ENCODE measurements at places on chromosomes 7 and 10.

DNA sequence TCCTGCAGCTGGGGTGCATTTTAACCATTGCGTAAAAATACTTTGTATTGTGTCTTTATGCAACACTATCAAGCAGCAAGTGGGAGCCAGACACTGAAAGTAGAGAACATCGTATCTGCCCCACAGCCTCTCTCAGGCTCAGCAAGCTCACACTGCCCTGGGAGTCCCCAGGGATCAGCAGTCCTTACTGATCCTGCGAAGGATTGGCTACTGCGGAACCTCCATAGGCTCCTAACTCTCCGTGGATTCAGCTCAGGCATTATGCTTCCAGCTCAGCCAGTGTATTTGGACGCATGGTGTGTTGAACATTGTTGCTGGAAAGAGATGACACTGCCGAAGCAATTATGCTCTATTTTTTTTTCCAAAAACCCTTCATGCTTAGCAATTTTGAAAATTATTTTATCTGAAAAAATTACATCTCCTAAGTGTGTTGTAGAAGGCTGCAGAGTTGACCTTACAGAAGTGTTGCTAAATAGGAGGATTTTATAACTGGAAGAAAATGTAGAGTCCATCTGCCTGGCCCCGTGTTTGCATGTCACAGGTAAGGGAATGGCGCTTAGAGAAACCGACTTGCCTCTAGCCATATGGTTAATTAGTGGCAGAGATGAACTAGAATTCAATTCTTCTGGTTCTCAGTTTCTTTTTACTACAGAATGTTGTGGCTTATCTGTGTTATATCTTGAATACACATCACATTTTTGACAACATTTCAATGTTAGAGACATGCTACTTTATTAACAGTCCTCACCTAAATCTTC, 276.4 kb upstream of the COBL start:
- DNase-seq = no peak

- no peak for DNase-seq
These were observed 17.8 kb upstream of the PDLIM1 start for GRCh38 chr10:95308389-95309302.

GRCh38 chr7:1043552-1044188, 676 bp upstream of the GPR146 start:
- no peak for DNase-seq

- DNase-seq = no peak
These were observed 41.3 kb upstream of the PPP2R2D start for GRCh38 chr10:131859341-131860020.

DNA sequence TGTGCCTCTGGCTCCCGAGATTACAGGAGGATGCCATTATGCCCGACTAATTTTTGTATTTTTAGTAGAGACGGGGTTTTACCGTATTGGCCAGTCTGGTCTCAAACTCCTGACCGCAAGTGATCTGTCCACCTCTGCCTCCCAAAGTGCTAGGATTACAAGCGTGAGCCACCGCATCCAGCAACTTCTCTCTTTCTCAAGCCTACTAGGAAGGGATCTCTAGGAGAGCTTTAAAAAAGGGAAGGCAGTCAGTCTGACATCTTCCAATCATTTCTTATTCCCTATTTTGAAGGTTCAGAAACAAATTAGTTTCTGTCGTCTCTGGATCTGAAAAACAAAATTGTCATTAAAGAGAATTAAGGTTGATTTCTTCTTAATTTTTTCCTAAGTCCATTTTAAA, 2.5 kb upstream of the TMEM26 start:
- no peak for DNase-seq

DNA sequence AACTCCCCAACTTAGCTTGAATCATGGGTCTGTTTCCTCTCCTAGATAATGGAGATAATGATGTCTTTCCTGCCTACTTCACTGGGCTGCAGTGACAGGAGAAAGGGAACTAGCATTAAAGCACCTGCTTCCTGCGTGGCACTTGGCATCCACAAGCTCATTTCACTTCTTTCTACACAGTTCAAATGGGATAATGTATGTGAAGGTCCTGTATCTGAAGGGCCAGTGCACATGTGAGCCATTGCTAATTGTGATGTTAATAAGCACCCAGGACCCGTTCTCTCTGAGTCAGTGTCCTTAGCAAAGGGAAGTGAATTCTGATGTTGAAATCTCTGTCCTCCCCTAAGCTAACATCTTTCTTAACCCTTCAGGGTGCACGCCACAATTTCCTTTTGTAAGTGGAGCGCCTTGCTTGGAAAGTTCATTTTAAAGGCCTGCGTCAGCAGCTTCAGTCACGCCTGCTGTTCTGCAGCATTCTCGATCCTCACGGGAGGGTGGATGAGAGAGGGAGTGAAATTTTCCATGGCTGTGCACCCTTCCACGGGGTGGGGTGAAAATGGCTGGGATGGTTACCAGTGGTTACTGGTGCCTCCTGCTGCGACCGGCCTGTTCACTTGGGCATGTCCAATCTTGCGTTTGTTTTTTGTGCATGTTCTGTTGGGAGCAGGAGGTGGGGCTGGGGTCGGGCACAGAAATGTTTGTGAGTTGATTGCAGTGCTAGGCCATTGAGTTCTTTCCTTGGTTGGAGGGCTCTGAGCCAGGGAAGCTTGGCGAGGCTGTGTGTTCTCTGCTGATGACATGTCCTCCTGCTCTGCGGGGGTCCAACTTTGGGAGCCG, 59.2 kb downstream of the HK1 start:
- no peak for DNase-seq

DNA sequence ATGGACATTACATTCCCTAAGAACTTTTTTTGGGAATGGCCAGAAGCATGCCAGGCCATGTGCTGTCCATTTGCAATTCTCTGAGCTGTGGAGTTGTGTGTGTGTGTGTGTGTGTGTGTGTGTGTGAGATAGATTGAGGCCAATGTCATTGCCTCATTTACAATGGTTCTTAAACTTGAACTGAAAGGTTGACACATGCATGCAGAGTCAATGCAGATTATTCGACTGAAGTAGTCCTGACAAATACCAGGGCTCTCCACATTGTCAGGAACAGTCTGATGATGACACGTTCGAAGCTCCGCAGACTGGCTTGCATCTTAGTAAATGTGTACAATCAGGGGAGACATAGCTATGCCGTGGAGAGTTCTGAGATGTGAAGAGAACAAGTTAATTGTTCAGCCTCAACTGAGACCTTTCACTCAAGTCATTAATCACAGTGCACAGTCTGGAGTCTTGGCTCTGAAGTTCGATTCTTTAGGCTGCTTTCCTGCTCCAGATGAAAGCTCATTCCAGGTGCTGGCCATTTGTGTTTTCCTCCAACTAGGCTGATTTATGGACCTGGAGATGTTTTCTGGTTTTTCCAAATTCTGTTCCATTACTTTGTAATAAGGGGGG, 921.9 kb downstream of the LRMDA start:
- DNase-seq = no peak

GRCh38 chr10:6038071-6038631, 24.0 kb downstream of the IL2RA start:
- DNase-seq = no peak

DNA sequence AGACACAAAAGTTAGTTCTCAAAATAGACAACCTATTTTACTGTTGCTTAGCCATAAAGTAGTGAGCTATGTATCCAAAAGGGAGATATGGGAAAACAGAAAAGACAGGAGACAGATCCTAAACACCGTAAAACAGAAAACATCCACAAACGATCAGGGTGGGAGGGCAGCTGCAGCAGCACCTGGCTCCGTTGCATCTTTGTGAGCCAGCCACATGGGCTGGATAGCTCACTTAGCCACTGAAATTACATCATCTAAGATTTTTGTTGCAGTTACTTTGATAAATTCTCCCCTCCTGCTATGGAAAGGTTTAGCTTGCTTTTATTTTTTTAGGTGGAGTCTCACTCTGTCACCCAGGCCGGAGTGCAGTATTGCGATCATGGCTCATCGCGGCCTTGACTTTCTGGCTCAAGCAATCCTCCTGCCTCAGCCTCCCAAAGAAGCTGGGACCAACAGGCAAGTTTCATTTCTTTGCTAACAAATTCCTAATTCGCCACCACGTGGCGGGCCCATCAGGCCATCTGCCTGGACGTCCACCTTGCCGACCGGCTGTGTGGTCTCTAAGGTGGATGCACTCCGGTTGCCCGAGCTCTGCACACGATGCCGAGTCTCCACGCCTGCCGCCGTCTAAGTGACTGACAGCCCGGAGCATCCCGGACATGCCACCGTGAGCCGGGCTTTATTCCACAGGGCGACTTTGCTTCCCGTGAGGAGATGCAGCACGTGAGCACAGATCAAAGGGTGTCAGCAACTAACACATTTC, 159.8 kb downstream of the DIP2C start:
- no peak for DNase-seq

DNA sequence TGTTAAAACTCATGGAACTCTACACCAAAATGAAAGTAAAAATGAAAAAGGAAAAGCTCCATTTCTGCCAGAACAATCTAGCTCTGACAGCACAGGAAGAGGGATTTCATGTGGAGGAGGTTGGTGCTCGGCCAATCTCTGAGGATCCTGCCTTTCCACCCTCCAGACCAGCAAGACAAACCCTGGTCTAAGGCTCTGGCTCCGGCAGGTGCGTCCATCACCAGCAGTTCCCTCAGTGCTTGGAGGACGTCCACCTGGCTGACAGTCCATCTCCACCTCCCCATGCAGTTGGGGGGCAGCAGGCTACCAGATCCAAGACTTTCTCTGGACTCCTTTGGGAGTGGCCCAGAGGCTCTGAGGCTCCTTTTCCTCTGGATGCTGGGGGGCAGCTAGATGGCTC, 25.0 kb upstream of the LOXL4 start:
- no peak for DNase-seq

DNA sequence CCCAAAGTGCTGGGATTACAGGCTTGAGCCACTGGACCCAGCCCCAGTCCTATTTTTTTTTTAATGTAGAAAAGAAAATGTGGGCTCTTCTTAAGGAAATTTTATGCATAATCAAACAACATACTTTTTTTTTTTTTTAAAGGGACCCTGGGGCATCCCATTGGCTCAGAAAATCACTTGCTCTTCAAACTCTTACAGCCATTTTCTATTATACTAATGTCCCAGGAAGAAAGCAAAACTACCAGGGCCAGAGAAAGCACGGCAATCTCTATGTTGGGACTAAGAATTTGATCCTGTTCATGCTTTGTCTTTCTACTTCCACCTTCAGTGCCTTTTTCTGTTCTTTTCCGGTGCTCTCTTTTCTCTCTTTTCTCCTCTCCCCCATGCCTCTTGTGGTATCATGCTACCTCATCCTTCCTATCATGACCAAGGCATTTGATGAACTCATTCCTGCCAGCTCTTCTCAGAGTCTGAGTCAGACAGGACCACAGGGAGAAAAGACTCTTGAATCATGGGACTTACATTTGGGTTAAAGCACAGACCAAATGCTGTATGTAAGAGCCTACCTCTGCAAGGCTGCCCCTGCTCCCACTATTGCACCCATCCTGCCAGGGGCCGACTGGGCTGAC, 76.4 kb upstream of the CCNY start:
- no peak for DNase-seq

DNA sequence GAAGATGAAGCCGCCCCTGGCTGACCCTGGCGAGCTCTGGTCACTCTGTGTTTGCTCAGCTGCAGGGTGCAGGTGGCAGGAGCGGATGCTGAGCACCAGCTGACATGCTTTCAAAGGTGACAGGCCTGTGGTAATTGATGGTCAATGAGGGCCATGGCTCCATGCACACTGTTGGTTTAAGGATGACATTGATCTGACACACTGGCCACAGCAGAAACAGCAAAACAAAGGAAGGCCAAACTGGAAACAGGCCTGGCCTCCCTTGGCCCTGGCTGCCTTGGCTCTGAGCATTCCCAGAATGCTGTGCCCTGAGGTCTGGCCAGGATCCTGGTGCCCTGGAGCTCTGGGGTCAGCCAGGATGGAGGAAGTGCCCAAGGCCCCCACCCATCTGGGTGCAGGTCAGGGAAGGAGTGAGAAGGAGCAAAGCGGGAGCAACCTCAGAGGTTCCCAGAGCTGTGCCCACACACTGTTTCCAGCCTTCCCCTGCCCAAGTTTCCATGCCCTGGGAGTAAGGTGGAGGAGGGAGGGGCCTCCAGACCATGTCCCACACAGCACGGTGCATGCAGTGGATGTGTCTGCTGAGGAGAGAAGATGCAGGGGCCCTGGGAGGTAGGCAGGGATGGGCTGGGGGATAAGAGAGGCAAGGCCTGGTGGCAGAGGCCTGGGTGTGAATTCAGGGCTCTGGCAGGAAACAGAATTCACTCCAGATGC, 302.2 kb downstream of the RPS24 start:
- DNase-seq = no peak

DNA sequence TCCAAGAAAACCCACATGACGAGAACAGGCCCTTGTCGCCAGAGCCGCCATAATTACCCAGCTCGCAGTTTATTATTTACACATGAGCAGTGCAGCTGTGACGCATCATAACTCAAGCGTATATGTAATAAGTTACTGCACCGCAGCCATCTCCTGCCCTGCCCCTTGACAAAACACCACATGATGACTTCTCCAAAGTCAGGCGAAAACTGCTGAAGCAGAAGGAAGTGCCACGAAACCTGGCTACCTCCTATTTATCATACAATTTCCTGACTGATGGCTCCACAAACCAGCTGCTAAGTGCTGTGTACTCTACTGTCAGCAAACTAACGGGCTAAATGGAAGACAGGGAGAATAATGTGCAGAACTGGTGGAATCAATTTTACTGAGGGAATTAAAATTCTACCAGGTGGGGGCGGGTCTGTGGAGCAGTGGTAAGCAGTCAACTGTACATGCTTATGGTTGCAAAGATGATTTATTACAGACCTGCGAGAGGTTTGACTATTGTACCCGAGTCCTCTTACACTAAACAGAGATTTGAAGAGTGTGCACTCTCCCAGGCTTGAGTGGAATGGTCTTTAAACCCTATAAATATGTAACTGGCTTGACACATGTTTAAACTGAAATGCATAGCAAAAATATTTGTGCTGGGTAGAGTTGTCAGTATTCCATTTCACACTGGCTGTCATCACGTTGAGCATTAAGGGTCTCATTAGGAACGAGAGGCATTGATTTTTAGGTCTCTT, 156.0 kb downstream of the GLI3 start:
- DNase-seq = no peak

DNA sequence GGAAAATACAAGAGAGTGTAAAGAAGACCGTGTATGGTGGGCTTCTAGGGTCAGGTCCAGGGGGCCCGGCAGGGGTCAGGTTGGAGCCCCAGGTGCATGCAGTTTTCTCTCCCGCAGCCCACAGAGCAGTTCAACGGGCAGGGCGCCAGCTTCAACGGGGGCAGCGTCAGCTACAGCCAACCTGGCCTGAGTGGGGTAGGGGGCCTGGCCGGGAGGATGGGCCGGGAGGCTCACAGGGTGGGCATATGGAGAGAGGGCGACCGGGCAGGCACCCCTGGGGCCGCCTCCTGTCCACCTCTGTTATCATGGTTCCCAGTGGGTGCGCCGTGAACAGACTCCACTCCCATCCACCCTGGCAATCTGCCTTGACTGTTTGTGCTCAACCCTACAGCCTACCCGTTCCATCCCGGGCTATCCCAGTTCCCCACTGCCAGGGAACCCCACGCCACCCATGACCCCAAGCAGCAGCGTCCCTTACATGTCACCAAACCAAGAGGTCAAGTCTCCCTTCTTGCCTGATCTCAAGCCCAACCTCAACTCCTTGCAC, 11.5 kb downstream of the ZMIZ2 start:
- DNase-seq = no peak

DNA sequence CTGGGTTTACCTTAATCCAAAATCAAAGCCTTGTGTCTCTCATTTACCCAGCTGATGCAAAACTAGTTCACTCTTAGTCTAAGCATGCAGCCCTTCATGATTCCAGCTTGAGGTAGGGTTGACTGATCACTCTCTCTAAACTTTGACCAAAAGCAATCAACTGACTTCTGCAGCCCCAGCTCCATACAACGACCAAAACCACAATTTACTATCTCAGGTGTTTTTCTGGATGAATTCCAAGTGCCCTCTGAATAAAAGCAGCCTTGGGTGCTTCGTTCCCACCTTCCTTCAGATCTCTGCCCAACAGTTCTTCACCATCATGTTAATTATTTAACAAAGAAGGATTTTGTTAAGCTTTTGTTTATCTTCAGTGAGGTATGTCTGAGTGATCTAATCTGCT, 62.6 kb downstream of the CCDC6 start:
- DNase-seq = no peak

Data from NCI-H187 treated with DMSO at 0.1 percent for 48 hours (cell line).